ENCODE measurements at places on chromosomes 16 and 17.

- DNase-seq: no peak
These were observed 25.3 kb downstream of the LITAF start for GRCh38 chr16:11561454-11561805.

DNA sequence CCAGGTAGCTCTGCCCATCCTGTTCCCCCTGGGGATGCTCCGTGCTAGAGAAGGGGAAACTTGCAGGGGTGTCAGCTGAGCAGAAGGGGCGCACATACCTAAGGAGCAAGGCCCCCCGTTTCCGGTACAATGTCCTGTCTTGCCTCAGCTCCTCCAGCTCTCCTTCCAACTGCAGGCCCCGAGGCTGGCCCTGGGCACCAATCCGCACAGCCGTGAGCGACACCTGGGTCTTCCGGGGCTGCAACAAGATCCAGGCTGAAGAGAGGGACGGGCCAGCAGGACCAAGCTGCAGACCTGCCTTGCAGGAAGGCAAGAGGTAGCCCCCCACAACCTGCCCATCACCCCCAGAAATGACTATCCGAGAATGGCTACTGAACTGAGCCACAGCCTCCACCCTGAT, 102.6 kb downstream of the RMI2 start:
- DNase-seq: no peak

- DNase-seq: no peak
These were observed 158.8 kb downstream of the CDH8 start for GRCh38 chr16:61877436-61877835.

DNA sequence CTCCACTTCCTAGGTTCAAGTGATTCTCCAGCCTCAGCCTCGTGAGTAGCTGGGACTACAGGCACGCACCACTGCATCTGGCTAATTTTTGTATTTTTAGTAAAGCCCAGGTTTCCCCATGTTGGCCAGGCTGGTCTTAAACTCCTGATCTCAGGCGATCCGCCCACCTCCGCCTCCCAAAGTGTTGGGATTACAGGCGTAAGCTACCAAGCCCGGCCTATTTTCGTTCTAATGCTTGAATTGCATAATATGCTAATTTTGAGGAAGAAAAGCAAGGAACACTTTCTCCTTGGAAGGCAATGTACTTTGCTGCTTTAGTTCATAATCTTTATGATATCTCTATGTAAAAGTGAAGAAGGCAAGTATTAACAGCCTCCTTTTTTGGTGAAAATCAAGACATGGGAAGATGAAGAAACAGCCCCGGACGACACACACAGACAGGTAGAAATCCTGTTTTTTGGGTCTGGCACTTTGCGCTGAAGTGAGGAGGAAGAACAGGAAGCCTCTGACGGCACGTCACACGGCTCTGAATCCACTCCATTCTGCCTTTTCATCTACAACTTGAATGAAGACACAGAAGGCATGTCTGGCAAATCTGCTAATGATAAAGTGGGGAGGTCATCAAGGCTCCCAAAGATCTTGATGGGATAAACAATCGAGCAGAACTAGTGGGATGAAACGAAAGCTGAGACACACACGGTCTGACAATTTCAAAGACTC, 24.9 kb downstream of the VPS53 start:
- no peak for DNase-seq

- DNase-seq: no peak
These were observed 254.9 kb downstream of the ZFHX3 start for GRCh38 chr16:72793017-72793416.

DNA sequence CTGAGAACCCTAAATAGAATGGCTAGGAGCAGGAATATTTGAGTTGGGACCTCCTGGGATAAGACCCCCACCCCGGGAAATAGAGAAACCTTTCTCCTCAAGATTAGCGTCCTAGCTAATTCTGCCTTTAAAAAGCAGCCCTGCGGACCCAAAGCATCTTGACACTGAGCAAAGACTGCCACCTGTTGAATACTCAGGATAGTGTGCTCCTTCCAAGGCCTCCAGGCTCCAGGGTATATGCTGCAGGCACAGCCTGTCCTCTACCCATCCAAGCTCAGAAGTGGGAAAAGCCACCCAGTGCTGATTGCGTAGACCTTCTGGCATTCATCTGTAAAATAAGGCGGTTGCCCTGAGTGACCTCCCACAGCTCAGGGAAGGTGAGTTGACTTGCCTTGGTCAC, 456.2 kb upstream of the DYNLRB2 start:
- DNase-seq: no peak

GRCh38 chr16:80277182-80277581, 263.6 kb upstream of the DYNLRB2 start:
- no peak for DNase-seq

GRCh38 chr17:44386182-44386525, 3.3 kb downstream of the ITGA2B start:
- no peak for DNase-seq

DNA sequence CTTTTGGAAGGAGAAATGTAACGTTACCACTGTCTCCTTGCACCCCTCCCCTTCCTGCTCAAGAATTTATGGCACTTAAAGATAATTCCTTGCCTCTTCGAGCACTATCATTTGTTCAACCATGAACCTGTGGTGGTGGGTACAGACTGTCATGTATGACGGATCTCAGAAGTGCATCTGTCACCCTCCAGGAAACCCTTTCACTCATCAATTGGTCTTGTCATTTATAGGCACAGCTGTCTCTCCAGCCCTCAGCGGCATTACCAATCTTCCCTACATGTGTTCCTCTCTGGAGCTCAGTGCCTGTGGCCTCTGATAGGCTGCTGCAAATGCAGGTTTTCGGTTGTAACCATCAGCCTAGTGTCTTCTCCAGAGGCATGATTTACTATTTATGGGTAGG, 15.0 kb downstream of the CNTNAP4 start:
- no peak for DNase-seq

DNA sequence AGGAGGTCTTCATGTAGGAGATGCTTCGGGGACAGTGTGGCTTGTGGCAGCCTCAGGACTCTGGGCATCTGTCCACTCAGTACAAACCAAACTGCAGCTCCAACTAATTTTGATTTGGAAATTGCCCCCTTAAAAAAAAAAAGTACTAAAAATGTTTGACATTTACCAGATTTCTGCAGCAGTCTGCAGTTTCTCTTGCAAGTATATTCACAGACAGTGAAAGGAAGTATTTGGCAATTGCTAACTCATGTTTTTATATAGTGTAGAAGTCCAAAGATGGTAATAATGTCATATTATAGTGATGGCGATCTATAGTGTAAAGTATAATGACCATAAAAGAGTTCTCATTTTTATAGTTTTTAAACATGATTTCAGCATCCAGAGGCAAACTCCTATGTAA, 218.6 kb downstream of the PRKCA start:
- no peak for DNase-seq

DNA sequence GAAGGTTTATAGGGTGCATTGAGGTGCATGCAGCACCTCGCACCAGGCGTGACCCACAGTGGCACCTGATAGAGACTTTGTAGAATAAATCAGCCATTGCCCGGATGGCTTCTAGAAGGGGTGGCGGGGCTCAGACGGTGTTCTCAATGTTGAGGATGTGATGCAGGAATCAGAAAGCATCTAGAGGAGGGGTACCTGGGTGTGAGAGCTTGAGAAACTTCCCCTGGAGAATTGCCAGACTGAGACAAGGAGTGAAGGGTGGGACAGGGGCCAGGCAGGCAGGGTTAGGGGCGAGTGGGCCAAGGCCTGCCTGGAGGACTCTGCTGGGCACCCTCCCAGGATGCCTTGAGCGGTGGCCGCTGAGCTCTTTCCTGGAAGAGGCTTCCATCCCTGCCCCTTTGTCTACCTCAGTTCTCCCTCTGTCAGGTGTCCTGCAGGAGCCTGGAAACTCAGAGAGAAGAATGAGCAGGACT, 9.3 kb upstream of the ADGRG1 start:
- DNase-seq: peak; percentile 9

- no peak for DNase-seq
These were observed 9.3 kb downstream of the PRSS27 start for GRCh38 chr16:2710711-2711231.

DNA sequence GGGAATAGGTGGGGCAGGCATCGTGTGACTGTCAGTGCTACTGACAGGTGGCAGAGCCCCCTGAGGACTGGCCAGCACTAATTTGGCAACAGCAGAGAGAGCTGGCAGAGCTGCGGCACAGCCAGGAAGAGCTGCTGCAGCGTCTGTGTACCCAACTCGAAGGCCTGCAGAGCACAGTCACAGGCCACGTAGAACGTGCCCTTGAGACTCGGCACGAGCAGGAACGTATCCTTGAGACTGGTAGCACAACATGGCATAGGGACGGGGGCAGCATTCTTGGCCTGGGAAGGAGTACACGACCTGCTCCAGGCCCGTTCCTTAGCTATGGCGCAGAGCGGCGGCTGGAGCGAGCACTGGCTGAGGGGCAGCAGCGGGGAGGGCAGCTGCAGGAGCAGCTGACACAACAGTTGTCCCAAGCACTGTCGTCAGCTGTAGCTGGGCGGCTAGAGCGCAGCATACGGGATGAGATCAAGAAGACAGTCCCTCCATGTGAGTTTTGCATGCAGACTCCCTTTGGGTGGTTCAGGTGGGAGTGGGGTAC, 3.0 kb upstream of the NRN1L start:
- no peak for DNase-seq

- DNase-seq: no peak
These were observed 68.7 kb downstream of the IRX6 start for GRCh38 chr16:55392701-55393100.

GRCh38 chr17:7839190-7839875, 5.3 kb downstream of the KDM6B start:
- DNase-seq: no peak

DNA sequence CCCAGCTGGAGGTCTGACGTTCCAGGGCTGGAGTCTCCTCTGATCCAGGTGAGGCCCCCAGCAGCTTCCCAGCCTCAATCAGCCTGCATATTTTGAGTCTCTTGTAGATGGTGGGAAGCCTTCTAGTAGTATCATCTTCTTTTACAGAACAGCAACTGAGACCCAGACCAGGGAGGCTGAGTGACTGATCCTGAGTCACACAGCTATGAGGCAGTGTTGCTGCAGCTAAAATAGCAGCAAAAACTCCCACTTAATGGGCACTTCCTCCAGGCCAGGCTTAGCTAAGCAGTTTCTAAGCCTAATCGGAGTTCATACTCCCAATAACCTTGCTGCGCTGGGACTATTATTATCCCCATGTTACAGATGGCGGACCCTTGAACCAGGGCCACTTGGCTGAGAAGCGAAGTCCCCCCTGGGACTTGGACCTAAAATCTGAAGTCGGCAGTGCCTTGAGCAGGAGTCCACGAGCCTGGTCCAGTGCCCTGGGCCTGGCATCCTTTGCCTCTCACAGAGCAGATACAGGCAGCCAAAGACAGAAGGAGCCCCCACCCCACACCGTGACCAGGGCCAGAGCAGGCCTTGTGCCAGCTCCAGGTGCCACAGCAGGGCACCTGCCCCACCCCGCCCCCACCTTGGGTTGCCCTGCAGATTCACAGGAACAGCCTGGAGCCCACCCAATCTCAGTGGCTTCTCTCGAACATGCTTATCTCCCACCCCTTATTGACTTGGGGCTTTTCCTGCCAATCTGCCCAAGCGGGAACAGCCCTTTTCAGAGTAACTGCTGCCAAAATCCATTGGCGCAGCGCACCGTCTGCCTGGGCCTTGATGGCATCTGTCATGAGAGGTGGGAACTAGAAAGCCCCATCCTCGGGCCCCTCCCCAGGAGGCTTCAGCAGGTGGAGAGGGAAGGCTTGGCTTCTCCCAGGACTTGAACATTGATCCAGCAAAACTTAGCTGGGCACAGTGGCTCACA, 65.1 kb downstream of the SOCS1 start:
- no peak for DNase-seq

- DNase-seq: no peak
These were observed 185.1 kb upstream of the PSMD7 start for GRCh38 chr16:74111456-74111982.

- DNase-seq: no peak
These were observed 5.8 kb downstream of the ITPRIPL2 start for GRCh38 chr16:19119564-19119963.

- no peak for DNase-seq
These were observed 6.2 kb downstream of the BICDL2 start for GRCh38 chr16:3030222-3031212.

- no peak for DNase-seq
These were observed 3.3 kb downstream of the HNF1B start for GRCh38 chr17:37741341-37742115.

DNA sequence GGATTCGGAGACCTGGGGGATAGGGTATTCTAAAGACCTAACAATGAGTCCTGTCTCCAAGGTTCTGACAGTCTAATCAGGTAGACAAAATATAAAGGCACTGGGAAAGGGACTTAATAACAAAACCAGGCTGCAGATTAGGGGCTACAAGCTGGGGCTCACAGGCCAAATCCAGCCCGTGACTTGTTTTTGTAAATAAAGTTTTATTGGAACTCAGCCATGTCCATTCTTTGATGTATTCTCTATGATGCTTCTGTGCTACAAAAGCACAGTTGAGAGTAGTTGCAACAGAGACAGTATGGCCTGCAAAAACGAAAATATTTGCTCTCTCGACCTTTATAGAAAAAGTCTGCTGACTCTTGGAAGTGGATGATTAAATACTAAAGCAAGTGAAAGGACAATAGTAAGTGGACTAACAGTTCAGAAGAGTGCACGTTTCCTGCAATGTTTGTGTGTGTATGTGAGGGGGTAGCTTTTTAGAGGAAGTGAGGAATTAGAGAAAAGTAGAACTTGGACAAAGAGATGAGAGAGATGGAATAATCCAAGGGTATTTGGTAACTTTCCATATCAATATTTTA, 115.4 kb upstream of the ZFHX3 start:
- DNase-seq: no peak

GRCh38 chr16:87028481-87029320, 288.5 kb downstream of the C16orf95 start:
- no peak for DNase-seq

GRCh38 chr17:72122765-72123529, 2.1 kb downstream of the SOX9 start:
- DNase-seq: peak; percentile 55

DNA sequence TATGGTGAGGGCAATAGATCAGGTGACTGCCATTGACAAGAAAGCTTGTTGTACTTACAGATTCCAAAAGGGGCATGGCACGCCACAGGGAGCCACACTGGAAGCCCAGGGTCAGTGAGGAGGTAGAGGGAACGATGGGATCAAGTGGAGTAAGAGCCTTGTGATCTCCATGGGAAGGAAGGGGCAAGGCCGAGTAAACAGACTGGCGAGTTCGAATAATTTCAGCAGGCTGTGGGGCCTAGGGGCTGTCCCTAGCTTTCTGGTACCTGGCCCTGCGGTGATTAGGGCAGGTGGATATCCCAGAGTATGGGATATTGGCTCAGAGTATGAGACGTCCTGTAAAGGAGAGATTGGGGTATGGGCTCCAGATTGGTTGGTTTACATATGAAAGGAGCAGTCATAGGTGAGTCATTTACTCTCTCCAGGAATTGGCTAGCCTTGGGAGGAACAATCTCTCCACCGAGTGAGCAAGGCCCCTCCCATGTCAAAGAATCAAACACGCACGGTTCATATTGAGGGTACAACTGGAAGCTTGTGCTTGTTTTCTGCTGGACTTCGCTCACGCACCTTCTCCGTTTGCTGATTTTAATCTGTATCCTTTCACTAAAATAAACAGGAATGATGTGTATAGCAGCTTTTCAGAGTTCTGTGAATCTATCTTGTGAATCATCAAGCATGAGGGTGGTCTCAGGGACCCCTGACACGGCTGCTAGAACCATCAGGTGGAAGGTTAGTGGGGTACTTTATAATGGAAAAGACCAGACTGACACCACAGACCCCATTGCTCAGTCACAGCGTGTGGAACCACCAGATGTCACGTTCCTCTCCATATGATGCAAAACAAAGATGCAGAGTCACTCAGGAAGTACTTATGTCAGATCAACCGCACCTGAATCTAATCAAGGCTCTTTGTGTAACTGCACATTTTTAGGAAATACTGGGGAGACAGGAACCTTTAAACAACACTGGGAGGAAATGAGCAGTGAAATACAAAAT, 27.9 kb downstream of the GABARAPL2 start:
- DNase-seq: no peak
